ENCODE measurements at places on chromosomes 6 and 20.

DNA sequence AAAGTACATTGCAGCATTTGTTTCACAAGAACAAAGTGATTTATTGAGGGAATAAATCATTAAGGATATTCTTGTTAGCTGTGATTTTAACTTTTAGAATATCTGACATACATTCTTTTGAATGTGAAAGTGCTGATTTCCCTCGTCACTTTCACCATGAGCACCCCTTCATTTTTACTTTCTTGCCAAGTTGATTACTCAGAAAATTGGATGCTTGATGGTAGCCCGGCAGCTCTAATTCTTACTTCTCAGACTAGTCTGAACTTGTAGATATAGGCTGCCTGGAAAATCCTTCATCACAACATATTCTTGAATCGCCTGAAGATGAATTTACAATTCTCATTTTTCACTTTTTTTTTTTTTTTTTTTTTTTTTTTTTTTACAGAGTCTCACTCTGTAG, 147.1 kb upstream of the SMLR1 start:
- no peak for DNase-seq

DNA sequence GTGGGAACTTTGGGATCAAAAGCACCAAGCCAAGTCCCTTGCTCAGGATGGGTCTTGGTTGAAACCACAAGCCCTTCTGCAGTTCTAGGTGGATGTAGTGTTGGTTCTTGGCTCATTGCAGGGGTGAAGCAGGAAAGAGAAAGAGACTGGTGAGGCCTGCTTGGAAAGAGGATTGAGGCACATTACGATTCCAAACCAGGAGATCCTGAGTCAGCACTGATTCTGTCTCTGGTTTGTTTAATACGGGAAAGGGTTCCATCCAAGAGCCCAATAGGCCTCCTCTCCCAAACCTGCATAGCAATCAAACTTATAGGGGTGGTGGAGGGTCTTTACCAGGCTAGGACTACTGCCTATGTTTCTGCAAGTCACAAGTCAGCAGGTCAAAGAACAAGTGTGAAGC, 24.3 kb downstream of the NSFL1C start:
- no peak for DNase-seq

GRCh38 chr20:4014031-4014474, 1.3 kb downstream of the RNF24 start:
- peak; percentile 74 for DNase-seq

GRCh38 chr6:87846434-87846833, 144.4 kb upstream of the AKIRIN2 start:
- no peak for DNase-seq

GRCh38 chr6:29995340-29995777, 53.0 kb downstream of the HLA-A start:
- no peak for DNase-seq

DNA sequence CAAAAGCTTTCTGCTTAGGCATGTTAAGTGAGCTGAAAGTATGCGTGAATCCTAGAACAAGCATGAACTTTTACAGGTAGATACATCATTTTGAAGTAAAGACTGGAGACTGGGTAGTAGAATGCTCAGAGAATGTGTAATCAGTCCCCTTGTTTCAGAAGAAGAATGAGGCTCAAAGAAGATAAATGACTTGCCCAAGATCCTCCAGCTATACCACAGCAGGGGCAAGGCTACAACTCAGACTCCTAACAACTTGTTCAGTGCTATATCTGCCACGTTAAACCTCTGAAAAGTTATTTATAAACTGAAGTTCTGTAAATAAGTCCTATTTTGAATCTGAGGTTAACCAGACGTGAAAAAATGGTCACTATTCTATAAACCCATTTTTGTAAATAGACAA, 2.9 kb downstream of the RIPOR2 start:
- no peak for DNase-seq

GRCh38 chr6:128305976-128306375, 214.4 kb downstream of the PTPRK start:
- DNase-seq = no peak

DNA sequence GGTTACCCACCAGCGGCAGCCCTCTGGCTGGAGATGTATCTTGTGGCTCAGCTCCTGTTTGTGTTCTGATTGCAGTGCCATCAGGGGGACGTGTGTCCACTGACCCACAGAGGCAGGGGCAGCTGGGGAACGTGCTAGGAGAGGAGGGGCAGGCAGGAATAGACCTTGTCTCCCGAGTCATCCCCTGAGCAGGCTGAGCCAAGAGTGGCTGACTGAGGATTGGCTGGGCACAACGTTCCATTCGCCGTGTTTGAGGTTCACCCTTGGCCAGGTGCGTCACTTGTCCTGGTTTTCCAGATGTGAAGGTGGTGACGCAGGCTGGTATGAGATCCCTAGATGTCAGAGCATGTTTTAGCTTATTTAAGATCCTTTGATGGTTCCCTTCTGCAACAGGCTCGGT, 57.7 kb downstream of the ADNP start:
- no peak for DNase-seq

- peak; percentile 15 for DNase-seq
These were observed 47.6 kb downstream of the AGPAT4 start for GRCh38 chr6:161226009-161226964.

- DNase-seq = no peak
These were observed 35.3 kb downstream of the DSTN start for GRCh38 chr20:17605131-17605660.

GRCh38 chr6:11228935-11229654, 3.4 kb downstream of the NEDD9 start:
- no peak for DNase-seq

DNA sequence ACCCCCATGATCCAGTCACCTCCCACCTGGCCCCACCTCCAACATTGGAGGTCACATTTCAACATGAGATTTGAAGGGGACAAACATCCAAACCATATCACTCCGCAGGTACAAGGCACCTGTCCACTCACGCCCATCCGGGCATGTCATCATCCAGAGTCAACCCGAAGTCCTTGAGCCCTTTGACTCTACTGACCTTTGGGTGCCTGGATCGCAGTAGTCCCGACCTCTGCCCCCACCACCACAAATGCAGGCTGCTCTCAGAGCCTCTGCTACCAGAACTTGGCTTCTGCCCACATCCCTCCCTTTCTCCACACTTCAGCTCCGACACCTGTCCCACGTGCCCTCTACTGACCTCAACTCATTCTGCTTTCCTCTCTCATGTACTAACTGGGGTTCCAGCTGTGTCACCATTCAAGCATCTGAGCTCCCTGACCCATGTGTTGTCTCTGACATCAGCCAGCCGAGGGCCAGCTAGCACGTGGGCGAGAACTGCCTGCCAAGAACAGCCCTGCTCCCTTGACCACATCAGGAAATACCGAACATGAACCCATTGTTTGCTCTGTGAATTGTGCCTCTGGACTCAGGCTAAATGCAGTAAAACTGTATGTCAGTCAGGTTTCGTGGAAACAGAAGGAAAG, 498.3 kb upstream of the SULF2 start:
- DNase-seq = no peak

- DNase-seq = no peak
These were observed 73.8 kb upstream of the KCNG1 start for GRCh38 chr20:51096582-51097267.

GRCh38 chr6:161829291-161829729, 555.4 kb upstream of the AGPAT4 start:
- no peak for DNase-seq

DNA sequence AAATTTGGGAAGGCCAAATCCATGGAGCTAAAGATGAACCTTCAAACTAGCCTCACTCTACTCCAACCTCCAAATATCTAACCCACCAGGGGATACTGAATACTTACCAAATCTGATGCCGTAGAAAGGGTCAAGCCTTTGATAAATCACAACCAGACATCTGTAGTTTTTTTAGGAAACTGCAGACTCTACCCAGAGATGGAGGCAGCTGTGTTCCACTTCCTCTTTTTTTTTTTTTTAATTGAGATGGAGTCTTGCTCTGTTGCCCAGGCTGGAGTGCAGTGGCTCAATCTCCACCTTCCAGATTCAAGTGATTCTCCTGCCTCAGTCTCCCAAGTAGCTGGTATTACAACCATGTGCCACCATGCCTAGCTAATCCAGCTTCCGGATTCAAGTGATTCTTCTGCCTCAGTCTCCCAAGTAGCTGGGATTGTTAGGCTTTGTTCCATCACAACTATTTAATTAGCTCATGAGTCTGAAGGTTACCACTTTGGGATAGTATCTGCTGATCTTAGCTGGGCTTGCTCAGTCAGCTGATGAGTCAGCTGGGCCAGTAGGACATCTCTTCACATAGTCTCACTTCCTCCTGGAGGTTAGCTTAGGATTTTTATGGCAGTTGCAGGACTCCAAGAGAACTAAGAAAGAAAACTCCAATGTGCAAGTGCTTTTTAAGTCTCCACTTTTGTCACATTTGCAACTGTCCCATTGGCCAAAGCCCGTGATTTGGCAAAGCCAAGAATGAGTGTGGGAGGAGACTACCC, 13.3 kb downstream of the FRK start:
- DNase-seq = no peak

DNA sequence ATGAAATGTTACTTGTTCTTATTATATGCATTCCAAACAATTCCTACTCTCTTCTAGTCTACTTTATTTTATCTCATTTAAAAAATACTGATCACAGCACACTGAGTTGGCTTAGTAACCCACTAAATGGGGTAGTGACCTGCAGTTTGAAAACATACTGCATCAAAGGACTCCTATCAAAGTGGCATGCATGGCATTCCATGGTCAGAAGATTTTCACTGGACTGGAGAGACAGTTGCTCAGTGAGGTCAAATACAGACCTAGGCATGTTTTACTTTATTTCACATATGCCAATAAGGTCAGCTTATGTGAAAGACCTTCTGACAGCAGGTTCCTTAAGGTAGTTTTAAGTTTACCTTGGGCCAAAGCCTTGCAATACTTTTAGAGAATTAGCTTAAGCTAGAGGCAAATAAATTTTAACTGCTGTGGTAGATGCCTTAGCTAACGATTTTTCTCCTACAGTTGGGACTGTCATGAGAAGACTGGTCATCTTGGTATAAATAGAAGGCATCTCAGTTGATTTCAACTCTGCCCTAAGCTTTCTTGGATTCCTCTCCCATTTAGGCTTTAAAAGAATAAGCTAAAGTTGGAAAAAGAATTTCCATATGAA, 35.1 kb downstream of the TPD52L1 start:
- no peak for DNase-seq

GRCh38 chr6:140604786-140605185, 1230.3 kb upstream of the CITED2 start:
- DNase-seq = no peak

DNA sequence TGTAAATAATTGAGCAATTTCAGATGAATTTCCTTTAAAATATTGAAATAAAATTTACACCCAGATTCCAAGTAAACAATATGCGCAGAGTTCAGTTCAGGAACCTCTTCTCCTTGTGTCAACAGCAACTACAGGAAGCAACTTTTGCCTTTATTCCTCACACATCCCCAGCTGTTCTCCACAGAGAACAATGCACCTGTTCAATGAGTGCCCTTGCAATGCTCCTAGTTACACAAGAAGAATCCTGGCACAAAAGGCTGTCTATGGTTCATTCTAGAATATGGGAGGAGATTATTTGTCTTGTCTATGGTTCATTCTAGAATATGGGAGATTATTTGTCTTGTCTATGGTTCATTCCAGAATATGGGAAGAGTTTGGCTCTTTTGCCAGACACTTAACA, 454.9 kb downstream of the BTBD3 start:
- DNase-seq = no peak

DNA sequence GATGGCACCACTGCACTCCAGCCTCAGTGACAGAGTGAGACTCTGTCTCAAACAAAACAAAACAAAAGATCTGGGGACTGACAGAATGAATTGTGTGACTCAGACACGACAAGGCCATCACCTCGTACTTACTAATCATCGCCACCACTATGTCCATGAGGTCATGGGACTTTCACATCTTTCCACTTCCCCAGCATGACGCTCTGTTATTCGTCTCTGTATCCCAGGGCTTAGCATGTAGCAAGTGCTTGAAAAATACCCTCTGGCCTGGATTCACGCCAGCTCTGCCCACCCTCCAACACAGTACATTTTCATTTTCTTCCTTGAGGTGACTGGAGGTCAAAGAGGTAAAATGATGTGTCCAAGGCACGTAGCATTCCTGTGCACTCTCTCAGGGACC, 27.8 kb downstream of the FGD2 start:
- DNase-seq = no peak

DNA sequence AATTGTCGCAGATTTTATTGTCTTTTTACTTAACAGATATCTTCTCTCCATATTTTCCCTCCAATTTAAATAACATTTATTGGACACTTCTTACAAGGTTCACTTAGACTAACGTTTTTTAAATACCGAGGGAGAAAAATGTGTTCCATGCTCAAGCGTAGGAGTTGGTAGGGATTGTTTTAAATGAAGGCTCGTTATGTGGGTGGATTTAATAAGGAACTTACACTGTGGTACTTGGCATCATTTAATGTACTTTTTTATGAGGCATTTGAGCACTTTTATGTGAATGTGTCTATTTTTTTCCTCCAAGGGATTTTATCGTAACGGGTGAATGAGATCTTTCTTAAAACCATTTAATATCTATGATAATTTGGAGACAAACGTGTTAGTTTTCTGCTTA, 125.0 kb upstream of the MTHFD1L start:
- DNase-seq = no peak

DNA sequence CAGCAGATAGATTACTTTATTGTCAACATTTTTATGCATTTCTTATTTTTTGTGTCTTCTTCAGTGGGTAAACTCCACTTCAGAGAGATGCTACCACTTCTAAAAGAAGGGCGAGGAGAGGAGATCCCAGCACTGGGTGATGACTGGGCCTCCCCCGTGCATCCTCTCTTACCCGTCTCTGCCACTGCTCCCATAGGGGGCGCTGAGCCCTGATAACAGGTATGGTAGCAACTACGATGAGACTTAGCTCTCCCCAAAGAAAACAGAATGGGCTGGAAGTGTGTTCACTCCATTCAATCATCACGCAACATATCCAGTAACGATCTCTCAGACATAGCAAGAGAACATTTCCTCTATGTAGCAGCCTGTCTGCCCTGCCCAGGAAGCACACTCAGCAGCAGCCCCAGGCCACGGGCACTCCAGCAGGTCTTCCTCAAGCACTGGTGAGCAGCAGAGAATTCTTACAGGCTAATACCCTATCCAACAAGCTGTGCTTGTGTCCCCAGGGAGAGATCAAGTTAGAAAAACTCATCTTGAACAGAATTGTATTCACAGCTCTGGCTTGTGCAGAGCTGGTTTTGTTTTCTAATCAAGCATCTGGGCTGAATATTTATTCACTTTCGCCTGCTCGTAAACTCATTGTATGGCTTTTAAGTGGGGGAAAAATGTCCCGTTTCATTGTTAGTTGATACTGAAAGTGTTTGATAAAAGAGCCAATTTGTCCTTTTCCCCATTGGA, 533.1 kb upstream of the CDH4 start:
- DNase-seq = no peak

- no peak for DNase-seq
These were observed 65.4 kb downstream of the CD164 start for GRCh38 chr6:109316909-109317308.

- no peak for DNase-seq
These were observed 36.4 kb downstream of the HFE start for GRCh38 chr6:26123675-26123946.

GRCh38 chr6:140039364-140039763, 664.9 kb upstream of the CITED2 start:
- DNase-seq = no peak

Data from MM.1S (cell line).